Stimulated activated CD8-positive, alpha-beta memory T cell treated with anti-CD3 and anti-CD28 coated beads, Interleukin-2, amount 100 ng/mL, for 48 hours (primary cell): ENCODE measurements at places on chromosomes 4 and X.

- DNase-seq = no peak
These were observed 265.9 kb downstream of the CBLL2 start for GRCh38 chrX:22538580-22538979.

DNA sequence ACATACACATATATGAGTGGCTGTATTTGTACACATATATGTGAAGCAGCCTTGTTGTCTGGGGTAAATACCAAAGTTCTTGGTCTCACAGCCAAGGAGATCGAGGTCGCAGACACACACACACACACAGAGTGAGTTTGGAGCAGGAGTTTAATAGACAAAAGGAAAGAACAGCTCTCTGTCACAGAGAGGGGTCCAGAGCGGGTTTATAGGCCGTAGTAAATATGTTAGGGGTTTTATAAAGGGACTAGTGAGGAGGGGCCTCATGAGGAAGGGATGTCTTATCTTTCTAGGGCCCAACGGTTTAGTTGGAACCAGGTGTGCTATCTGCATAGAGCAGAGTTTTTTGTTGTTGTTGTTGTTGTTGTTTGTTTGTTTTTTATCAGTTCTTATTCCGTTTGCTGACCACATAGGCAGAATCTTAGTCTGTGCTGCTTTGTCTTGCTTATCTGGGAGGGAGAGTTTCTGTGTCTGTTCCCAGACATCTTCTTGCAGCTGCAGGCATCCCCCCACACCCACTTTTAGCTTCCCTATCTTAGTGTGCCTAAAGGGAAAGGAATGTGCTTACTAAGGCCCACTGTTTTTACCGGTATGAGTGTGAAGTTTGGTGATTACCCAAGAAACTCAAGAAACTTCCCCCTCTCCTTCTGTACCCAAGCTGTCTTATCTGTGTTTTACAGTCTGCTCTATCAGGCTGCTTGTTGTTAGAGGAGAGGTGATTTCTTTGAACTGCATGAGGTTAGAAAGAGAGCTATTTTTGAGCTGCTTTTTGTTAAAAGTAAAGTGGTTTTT, 91.9 kb downstream of the TENT5D start:
- DNase-seq = no peak

DNA sequence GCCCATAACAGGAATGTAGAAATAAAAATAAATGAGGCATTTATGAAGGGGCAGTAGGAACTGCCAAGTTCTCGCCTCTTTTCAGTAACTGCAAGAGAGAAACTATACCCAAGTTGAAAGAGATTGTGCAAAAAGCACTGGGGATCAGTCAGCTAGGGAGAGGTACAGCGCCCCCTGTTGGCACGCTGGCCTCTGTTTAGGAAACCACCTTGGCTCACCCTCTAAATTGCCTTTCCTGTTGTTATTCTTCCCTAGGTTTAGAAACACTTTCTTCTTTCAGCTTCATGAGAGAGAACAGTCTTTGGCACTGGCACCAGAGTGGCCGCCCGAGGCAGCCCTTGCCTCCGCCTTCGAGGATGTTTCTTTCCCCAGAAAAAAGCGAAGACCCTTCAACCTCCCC, 348.5 kb downstream of the MID1IP1 start:
- peak; percentile 47 for DNase-seq

GRCh38 chrX:49276671-49277534, 7.3 kb downstream of the PPP1R3F start:
- DNase-seq = no peak

DNA sequence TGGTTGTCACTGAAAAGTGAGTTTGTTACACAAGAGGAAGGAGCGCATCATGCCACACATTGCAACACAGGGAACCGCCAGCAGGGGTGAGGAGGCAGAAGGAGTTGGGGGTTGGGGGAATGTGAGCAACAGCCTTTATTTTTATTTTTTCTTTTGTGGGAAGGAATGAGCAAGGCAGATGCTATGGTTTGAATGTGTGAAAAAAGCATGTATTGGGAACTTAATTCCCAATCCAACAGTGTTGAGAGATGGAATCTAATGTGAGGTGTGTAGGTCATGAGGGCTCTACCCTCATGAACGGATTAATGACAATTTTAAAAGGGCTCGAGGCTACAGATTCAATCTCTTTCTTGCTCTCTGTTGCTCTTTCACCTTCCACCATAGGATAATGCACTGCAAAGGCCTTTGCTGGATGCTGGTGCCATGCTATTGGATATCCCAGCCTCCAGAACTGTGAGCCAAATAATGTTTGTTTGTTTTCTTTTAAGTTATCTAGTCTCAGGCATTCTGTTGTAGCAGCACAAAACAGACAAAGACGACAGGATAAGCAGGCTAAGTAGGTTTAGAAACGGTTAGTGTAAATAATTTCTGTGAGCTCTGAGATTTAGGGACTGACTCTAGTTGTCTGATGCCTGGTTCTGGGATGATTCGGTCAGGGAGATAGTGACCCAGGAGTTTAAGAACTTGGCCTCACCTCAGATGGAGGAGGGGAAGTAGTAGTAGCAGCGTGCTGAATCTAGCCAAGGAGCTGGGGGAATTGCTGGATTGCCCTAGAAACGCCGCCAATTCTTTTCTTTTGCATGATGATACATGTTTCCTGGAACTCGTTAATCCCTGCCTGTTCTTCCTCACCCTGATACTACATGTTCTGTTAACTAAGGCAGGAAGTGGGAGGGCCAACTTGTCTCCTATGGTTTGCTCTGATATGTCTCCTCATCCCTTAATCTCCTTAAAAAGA, 156.6 kb upstream of the CTSO start:
- DNase-seq = no peak

GRCh38 chr4:78953769-78954666, 14.8 kb upstream of the PAQR3 start:
- DNase-seq = no peak

GRCh38 chr4:182231496-182231895, 11.7 kb upstream of the TENM3 start:
- no peak for DNase-seq

- DNase-seq = no peak
These were observed 8.3 kb downstream of the MAGEA11 start for GRCh38 chrX:149720021-149720689.

DNA sequence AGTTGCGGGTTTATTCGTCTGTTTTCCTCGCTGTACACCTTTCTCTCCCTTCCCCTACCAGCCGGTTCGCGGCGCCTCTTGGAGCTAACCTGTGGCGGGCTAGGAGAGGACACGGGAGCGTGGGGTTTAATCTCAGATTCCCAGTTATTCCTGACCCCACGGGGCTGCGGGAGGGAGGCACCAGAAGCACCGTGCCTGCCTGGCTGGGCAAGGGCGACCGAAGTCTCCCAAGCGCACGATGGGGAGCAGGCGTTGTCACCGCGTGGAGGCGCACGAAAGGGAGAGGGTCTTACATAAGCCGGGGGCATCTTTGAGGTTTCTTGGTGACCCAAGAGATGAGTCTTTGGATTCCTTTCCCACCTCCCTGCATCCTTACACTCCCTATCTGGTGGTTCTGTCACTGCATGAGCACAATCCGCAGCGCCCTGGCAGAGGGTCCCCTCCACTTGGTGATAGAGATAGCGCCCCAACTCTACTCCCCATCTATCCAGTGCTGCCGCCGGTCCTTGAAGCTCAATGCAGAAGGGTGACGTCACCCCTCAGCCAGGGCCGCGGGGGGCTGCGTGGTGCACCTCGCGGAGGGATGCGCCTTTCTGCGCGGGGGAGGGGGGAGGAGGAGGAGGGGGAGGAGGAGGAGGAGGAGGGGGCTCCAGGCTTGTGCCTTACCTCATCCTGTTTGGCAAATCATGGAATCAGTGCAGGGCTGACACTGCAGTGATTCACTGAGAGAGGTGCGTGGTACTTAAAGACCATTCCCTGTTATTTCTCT, 793 bp downstream of the TSPAN7 start:
- DNase-seq = no peak

GRCh38 chr4:188289531-188290125, 150.4 kb downstream of the TRIML1 start:
- no peak for DNase-seq

- no peak for DNase-seq
These were observed 105.3 kb downstream of the SPCS3 start for GRCh38 chr4:176425035-176425434.

- DNase-seq = no peak
These were observed 5.3 kb upstream of the OPHN1 start for GRCh38 chrX:68438575-68438974.

DNA sequence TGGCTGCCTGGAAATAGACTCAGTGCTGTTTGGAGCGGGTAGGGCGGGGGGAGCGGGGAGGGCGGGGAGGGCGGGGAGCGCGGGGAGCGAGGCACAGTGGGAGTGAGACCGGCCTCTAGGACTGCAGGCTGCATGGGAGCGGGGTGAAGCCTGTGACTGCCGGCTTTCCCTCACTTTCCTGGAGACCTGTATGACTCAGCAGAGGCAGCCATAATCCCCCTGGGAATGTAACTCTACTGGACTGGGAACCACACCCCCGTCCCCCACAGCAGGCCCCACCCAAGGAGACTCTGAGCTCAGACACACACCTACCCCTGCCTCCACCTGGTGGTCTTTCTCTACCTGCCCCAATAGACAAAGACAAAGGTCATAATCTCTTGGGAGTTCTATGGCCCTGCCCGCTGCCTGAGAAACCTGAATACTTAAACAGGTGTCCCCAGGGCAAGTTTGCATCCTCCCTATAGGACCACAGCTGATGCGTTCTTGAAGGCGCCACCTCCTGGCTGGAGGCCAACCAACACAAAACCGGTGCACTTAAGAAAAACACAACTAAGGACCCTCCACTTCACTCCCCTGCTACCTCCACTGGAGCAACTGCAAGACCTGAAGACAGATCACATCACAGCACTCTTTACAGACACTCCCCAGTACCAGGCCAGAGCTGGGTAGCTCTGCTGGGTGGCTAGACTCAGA, 18.0 kb downstream of the HDAC8 start:
- DNase-seq = no peak

- no peak for DNase-seq
These were observed 20.3 kb downstream of the UBA6 start for GRCh38 chr4:67680581-67681222.

GRCh38 chr4:18366892-18367291, 345.3 kb upstream of the LCORL start:
- no peak for DNase-seq

DNA sequence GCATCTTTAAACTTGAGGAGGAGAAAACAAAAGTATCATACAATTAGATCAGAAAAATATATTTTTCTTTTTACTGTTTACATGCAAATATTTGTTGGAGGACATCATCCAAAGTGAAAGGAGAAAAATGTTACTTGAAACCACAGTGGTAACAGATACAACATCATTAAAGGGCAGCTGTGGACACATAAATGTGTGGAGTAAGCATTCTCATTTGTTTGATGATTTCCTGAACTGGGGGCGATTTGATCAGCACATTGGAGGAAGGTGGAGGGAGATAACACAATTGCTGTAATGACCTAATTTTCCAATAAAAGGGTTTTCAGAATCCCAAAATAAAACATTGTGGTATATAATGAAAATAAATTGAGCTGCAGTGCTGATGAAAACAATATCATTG, 314.5 kb upstream of the HS3ST1 start:
- no peak for DNase-seq

DNA sequence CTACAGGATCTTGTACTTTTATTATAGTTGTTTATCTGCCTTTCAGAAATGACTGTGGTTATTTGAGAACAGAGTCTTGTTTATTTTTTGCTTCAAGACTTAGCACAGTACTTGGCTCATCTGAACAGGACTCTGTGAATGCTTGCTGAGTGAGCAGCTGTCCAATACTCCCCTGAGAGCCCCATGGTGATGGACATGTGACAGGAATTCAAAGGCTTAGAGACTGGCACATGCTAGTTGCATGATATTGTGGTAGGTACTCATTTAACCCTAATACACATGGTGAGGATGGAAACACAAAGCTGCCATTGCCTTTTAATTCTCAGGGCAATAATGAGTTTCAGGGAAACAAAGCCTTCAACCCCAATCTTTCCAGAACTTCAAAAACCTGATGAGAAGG, 97.3 kb downstream of the GEMIN8 start:
- no peak for DNase-seq
